Activated gamma-delta T cell treated with Interleukin-2 at 50 U/mL for 16 hours (primary cell): ENCODE measurements at places on chromosomes 6 and 20.

- no peak for DNase-seq
Measured at GRCh38 chr20:32244150-32244823, 33.2 kb upstream of the KIF3B start.

DNA sequence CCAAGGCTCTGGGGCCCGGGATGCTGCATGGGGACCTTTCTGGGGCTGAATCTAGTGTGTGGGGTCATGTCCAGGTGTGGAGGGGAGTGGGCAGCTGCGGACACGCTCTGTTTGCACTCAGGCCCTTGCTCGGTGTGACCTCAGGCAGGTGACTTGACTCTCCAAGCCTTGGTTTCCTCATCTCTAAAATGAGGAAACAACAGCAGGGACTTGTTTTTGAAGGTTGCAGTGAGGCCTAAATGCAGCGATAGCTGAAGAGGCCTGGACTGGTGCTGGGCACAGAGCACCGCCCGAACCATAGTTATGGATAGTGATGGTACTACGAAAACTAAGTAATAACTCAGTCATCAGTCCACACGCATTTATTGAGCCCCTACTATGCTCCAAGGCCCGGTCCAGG, 91.8 kb downstream of the NOL4L start:
- DNase-seq = no peak

DNA sequence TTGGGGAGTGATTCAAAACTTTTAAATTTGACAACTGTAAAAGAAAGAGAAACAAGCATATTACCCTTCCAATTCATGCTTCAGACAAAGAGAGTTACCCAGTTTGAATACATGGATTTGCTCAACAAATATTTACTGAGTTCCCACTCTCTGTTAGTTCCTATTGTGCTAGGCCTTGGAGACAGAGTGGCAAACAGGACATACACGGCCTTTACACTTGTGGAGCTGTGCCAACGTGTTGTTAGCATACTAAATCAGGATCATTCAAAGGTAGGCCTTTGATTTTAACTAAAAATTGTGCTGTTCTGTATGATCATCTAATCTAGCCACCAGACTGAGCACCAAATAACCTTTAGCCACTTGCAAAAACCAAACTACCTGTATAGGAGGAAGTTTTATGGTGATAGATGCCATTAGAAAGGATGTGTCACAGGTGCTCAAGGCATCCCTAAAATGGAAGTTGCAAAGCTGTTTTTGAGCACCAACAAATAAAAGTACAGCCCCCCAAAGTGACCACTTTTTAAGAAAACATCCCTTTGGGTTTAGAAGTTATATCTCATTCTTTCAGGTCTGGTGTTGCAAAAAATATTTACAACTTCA, 84.5 kb downstream of the CHD6 start:
- DNase-seq = no peak

GRCh38 chr20:44199877-44200276, 10.7 kb downstream of the OSER1 start:
- DNase-seq = no peak

DNA sequence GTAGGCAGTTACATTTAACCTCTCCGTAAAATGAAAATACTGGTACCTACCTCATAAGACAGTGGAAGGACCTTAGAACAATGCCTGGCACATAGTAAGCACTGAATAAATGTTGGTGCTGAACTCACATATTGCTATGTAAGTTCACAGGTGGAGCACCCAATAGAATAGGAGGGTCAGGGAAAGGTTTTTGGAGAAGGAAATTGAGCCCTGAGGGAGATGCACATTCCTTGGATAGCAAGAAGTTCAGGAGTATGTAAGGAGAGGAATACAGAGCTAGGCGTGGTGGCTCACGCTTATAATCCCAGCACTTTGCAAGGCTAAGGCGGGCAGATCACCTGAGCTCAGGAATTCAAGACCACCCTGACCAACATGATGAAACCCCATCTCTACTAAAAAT, 7.0 kb downstream of the UBE2C start:
- DNase-seq = no peak

DNA sequence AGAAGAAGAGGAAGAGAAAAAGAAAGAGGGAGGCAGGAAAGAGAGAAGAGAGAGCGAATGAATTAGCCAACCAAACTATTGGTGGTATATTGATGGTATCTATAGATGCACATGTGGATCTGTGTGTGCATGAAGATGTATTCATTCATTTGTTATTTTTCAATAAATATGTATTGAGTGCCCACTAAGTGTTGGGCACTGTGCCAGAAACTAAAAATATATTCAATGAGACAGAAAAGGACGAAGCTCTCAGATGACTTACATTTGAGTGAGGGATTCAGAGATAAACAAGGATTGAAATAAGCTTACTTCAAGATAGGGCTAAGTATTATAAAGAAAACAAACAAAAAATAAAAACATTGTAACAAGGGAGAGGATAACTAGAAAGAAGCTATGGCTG, 154.9 kb downstream of the TSHZ2 start:
- no peak for DNase-seq

DNA sequence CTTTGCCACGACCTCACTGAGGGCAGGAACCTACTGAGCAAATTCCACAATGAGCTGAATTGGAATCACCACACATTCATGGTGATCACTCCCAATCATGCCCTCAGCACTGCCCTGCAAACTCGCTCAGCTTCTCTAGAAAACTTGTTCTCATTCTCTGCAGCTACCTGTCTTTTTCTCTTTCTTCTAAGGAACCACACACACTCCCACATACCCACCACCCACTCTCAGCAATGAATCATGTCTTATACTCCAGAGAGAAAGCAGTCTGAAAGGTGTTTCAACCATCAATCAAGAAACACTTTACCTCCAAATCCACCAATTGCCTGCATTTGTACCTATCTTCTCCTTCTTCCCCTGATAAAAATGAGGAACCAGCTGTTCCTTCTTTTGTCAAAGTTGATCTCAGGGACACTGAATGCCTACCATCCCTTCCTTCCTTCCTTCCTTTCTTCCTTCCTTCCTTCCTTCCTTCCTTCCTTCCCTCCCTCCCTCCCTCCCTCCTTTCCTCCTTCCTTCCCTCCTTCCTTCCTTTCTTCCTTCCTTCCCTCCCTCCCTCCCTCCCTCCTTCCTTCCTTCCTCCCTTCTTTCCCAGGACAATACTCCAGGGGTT, 84.6 kb upstream of the SGK1 start:
- DNase-seq = no peak

- DNase-seq = no peak
Measured at GRCh38 chr20:1810572-1810925, 84.7 kb upstream of the SIRPA start.

DNA sequence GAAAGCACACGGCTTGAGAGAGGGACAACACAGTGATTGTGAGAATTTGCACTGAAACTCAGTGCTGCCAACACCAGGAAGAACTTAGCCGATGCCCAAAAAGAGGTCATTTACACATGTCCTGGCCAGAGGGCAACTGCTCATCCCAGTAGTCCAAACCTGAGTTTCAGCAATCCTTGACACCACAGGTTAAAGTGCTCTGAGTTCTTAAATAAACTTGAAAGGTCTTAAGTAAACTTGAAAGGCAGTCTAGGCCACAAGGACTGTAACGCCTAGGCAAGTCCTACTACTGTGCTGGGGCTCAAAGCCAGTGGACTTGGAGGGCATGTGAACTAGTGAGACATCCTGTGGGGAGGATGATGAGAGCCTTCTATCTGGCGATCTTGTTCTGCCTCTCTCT, 14.1 kb downstream of the SNX14 start:
- DNase-seq = no peak

DNA sequence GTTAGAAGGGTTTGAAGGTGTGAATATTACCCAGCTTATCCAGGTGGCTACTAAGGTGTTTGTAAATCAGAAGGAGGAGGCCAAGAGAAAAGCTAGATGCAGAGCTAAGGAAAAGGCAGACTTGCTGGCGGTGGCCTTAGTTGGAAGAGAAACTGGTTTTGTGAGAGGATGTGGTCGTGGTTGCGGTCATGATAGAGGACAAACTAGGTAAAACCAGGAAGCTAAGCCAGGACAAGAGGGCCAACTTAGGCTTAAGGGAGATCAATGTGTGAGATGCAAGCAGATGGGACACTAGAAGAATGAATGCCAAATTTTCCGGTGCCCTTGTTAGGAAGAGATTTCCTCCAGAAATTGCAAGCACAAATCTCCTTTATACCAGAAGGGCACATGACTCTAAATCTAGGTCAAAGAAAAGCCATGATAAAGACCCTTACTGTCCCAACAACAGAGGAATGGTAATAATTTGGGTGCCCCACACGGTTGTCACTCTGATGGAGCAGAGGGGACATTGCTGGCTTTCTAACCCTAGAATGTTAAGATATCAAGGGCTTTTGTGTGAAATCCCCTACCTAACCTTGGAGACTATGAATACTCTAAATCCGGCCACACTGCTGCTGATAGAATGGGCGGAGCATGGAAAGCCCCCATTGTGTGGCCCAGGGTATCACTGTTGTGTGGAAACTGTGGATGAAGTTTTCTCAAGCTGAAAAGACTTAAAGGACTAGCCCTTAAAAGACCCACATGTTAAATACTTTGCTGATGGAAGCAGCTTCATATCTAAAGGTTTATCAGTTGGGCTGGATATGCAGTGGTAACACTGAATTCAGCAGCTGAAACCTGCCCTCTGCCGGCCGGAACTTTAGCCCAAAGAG, 7.8 kb downstream of the IL22RA2 start:
- peak; percentile 36 for DNase-seq

DNA sequence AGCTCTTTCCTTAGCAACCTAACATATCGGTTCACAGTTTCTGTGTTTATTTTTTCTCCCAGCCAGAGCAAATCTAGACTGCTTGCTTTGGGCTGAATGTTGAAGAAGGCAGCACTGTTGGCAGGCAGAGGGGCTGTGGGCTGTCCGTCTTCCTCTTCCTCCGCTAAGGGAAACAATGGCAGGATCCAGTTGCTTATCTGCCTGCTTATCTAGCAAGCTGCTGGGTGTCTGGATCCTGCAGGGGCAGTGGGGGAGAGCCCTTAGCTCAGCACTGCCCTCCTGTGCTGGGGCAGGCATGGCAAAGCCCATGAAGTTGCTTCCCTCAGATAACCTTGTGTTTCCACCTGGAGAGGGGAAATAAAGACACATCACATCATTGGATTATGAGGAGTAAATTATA, 92.7 kb upstream of the CD93 start:
- DNase-seq = no peak

GRCh38 chr6:29734046-29735018, 11.1 kb downstream of the HLA-F start:
- DNase-seq = no peak

- DNase-seq = no peak
Measured at GRCh38 chr20:46967646-46968045, 73.0 kb downstream of the EYA2 start.

- peak; percentile 85 for DNase-seq
Measured at GRCh38 chr6:13795041-13795750, 19.2 kb downstream of the MCUR1 start.

DNA sequence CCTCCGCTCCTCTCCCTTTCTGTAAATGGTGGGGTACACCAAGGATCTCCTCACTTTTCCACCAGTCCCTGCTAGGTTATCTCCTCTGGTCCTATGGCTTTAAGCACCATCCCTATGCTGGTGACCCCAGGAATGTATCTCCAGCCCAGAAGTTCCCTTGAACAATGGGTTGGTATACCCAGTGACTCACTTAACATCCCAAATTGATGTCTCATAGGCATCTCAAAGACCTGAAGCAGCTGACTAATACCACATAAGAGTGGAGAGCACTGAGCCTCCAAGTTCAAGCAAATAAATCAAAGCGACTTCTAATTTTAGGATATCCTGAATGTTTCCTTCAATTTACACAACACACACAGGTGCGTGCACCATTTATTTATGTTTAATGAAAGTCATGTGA, 48.3 kb downstream of the ADGRF1 start:
- no peak for DNase-seq

GRCh38 chr6:43947860-43948259, 177.8 kb downstream of the VEGFA start:
- DNase-seq = no peak

DNA sequence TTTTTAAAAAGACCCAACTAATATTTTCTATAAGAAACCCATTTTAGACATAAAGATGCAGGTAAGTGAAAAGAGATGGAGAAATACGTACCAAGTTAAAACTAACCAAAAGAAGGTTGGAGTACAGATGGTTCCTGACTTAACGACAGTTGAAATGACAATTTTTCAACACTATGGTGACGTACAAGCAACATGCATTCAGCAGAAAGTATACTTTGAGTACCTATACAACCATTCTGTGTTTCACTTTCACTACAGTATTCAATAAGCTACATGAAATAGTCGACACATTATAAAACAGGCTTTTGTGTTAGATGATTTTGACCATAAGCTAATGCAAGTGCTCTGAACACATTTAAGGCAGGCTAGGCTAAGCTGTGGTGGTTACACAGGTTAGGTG, 228.9 kb downstream of the RNGTT start:
- DNase-seq = no peak

DNA sequence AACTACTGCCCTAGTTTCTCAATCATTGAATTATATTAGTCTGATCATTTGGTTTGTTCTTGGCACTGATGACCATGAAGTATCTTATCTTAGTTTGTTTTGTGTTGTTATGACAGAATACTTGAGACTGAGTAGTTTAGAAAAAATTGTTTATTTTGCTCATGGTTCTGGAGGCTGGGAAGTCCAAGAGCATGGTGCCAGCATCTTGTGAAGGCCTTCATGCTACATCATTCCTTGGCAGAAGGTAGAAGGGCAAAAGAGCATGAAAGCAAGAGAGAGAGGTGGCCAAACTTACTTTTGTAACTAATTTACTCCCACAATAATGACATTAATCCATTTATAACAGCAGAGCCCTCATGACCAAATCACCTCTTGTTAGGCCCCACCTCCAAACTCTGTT, 40.1 kb upstream of the ANKEF1 start:
- DNase-seq = no peak

- no peak for DNase-seq
Measured at GRCh38 chr20:47984437-47984836, 199.2 kb upstream of the SULF2 start.
